SW480 (cell line): ENCODE measurements at places on chromosomes 3 and 15.

DNA sequence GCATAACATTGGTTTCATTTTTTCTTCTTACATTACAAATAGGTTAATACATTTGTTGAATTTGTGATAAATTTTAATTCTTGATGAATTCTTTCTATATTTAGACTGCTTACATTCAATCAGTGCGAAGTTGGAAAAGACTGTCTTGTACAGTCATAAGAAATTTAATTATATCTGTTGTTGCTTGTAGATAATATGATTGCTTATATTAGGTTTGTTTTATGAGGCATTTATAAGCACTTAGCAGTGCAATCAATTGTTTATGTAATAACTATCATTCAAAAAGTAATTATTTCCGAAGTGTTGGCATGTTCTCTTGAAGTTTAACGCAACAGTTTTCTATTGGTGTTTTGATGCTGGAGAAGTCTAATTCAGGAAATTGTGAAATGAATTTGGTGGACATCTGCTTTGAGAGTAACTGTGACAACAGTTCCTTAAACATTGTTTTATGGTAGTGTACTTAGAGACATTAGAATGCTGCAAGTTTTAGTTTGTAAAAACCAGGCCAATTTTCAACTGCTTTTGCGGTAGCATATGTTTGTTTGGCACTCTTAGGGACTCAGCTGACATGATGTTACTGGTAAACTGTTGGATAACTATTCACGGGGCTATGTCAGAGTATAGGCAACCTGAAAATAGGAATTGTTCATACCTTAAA, 99.7 kb downstream of the NAALADL2 start:
- DNase-seq: no peak

DNA sequence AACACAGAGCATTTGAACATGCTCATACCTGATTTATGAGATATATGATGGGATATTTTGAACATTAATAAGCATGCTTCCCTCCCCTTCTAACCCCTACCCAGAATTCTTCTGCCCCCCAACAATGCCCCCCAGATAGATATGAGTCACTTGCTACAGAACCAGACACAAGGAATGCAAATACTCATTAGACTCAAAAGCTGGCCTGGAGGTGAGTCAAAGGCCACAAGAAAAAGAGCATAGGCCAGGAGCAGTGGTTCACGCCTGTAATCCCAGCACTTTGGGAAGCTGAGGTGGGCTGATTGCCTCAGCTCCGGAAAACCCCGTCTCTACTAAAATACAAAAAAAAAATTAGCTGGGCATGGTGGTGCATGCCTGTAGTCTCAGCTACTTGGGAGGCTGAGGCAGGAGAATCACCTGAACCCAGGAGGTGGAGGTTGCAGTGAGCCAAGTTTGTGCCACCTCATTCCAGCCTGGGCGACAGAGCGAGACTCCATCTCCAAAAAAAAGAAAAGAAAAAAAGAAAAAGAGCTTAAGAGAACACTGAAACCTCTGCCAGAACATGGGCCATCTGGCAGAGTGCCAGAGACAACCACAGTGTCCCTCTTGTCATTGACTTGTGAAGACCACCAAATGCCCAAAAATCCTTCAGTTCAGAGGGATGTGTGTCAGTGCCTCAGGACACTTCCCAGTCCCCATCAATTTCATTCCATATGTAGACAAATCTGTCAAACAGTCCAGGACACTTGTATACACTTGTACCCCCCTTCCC, 3.9 kb upstream of the SH3GL3 start:
- DNase-seq: no peak

DNA sequence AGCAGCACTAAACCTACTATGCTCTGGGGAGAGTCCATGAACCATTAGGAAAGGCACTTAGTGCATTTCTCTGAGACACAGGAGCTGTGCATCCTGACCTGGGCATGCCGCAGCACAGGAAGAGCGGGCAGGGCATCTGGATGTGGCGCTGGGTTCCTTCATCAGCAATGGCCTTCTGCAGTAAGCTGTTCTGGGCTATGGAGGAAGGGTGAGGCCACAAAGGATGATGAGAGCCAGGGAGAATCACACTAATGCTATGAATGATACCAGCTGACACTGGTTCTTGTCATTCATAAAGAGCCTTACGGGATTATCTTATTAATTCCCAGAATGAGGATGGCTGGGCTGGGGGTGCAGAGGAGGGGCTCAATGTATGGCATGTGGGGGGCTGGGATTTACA, 12.7 kb upstream of the SCN10A start:
- no peak for DNase-seq

DNA sequence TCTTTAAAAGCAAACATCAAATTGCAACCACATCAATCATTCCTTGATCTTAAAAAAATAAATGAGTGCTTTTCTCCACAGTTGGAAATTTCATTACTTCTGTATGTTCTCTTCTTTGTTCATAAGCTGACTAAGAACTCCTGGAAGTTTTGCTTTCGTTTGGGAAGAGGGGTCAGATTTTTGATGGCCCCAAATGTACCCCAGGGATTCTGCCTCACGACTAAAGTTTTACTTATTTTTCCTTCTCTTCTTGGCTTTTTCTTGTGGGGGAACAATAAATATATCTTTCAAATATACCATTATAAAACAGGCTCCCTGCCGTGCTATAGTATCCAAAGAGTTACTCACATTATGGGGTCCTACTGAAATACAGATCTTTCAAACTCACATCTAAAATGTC, 215.0 kb upstream of the CDIN1 start:
- DNase-seq: no peak

DNA sequence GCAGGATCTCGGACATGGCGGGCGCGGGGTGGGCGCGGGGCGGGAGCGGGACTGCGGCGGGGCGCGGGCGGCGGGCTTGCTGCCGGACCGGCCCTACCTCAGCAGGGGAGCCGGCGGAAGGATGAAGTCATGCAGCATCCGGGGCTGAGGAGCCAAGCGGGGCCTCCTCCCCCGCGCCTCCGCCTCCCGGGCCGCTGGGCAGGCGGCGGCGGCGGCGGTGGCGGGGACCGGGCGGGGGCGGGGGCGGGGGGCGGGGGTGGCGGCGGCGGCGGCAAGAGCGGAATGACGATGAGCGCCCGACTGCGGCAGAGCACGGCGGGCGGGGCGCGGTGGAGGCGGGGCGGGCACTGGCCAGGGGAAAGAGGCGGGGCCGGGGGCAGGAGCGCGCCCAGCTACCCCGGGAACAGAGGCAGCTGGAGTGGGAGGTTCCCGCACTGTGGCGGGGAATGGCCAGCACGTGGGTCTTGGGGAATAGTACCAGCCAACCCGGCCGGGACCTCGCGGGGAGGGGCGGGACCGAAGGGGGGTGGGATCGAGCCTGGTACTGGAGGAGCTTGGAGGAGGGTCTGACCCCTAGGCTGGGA, at the start of gene CAMK2N2:
Gene CAMK2N2 (minus strand): TSS at position 284 of the 584 bp plus-strand sequence. CDS start 268 bp downstream, at position 16.
- DNase-seq: peak; percentile 80

GRCh38 chr15:73836845-73837244, 36.5 kb upstream of the TBC1D21 start:
- DNase-seq: no peak

DNA sequence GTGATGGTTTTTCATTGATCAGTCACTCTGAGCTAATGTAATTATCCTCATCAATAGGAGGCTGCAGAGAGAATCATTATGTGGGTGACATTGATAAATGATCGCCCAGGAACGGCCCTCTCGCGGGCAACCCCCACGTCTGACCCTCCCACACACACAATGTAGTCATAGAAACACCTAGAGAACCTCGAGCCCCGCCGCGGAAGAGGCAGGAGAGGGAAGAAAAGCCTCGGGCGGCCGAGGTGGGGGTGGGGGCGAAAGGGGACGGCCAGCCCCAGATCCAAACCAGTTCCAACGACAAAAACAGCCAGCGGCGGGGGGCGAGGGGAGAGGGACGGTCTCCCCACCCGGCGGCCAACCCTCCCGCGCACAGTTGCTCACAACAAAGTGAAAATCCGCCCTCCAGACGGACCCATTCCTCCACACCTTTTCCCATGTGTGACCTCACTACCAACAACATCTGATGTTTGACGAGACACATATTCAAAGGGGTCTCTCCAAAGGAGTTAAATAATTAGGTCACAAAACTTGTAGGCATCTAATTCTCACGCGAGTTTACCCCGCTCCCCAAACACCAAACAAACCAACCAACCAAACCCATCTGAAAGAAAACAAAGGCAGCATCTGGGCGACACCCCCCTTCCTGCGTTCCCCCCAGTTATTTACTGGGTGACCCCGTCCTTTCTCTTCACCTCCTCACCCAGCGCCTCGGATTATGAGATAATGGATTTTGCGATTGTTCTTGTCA, 213.0 kb downstream of the MEIS2 start:
- DNase-seq: no peak

DNA sequence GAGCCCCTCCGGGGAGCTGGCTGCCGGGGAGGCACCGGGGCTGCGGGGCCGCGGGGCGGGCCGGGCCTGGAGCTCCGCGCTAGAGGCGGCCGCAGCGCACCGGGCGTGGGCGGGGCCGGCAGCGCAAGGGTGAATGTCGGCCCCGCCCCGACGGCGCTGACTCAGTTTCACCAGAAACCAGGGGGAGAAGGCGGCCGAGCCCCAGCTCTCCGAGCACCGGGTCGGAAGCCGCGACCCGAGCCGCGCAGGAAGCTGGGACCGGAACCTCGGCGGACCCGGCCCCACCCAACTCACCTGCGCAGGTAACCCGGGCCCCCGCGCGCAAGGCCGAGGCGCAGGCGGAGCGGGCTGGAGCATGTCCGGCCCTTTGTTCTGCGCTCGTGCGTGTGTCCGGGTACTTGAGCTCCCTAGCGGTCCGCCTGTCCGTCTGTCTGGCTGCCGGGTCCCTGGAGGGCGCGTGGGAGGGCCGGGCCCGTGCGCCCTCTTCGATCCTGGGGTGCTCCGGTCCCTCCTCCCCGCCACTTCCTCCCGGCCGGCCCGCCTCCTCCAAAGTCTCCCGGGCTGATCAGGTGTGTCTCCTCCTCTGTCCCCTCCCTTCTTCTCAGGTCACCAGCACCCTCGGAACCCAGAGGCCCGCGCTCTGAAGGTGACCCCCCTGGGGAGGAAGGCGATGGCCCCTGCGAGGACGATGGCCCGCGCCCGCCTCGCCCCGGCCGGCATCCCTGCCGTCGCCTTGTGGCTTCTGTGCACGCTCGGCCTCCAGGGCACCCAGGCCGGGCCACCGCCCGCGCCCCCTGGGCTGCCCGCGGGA, at the start of gene SPINT1:
Gene SPINT1 (plus strand): TSS at position 164 of the 811 bp plus-strand sequence. CDS start 507 bp downstream, at position 671.
- DNase-seq: peak; percentile 67

DNA sequence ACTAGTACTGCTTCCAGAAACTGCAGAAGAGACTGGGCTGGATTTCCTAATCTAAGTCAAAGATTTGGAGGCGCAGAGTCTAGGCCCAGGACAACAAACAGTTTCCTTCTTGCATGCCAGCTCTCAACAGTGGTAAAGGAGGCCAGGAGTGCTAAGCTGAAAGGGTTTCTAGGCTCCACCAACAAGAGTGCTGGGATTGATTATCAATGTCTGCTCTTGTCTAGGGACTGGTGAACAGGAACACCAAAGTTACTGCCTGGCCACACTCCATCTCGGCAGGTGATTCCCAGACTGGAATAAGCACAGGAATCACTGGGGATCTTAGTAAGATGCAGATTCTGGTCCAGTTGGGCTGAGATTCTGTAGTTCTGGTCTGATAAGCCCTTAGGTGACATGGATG, 22.8 kb upstream of the FGD5 start:
- no peak for DNase-seq

GRCh38 chr3:57538465-57538864, 5.7 kb downstream of the DNAH12 start:
- DNase-seq: no peak

DNA sequence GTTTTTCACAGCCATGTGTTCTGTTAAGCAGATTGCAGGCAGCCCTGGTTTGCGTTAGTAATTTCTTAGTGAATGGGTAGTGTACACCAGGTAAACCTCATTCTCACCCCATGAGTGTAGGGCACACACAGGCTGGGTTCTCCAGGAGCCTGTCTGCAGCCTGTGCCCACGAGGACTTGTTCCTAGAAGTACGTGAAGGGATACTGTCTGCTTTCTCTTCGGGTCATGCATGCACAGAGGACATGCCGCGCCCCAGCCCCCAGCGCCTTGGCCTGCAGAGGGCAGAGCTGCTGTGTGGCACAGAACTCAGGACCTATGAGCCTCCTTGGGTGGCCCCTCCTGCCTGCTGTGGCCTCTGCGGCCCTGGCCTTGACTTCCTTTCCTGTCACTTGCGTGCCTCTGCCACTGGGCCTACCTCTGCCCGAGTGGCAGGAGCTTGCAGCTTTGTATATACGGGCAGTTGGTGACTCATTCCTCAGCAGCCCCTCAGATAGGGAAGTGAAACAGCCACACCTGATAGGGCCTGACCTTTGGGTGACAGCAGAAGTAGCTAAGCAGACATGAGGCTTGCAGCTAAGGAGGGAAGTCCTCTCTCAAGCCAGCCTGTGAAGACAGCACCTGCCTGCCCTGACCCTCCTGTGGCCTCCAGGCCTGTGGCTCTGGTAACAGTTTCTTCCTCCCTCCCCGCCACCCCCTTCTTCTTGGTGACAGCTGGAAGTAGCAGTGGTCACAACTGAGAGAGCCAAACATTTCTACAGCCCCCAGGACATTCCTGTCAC, 19.5 kb downstream of the PPCDC start:
- peak; percentile 85 for DNase-seq

DNA sequence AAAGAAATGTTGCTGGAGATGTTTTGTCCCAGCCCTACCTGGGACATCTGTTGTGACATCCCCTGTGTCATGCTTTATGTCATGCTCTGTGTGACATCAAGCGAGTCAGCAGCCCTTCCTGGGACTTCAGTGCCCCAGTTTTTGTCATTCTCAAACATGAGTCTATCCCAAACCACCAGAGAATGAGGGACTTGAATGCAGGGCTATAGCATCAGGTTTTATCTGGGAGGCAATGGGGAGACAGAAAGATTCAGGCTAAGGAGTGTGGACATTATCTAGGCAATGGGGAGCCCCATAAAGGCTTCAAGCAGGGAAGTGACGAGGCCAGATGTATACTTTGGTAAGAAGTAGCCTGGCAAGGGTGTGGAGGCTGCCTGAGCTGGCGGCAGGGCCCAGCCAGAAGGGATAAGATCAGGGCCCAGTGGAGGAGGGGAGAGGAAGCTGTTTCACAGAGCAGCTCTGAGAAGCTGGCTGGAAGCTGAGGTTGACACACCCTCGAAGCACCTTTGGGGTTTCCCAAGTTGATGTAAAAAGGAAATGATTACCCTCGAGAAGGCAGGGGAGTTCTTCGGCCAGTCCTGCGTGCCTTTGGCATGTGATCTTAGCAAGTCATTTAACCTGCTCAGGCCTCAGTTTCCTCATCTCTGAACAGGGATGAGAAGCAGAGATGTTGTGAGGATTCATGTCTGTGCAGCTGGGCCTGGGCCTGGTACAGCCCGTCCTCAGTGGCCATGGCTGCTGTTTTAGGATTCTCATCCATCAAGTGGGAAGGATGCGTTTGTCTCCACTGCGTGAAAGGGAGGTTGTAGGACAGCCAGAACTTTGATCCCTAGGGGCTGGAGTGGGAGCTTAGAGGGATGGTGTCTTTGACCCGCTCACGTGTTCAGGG, 34.3 kb downstream of the IRAK2 start:
- peak; percentile 31 for DNase-seq
